Activated CD8-positive, alpha-beta memory T cell treated with anti-CD3 and anti-CD28 coated beads, Interleukin-2, amount 10 ng/mL, durations not matched to agents 7 days and 5 days (primary cell): ENCODE measurements at places on chromosomes 2 and 18. TPM values are rescaled to one million over a fixed set of nuclear protein-coding genes. Genes with fewer than 3 reads are reported as not detected.

NPAS2 gene
- total RNA-seq, result 0.41 TPM

SERPINB7 gene
- total RNA-seq, result not detected

MAP3K2 gene
- total RNA-seq, result 56.9 TPM

ERLEC1 gene
- 21.6 TPM for total RNA-seq

GALNT14 gene
- total RNA-seq, result 0.42 TPM

KCNF1 gene
- total RNA-seq, result not detected

FAM237A gene
- not detected for total RNA-seq

KIAA2012 gene
- not detected for total RNA-seq

UNC80 gene
- total RNA-seq, result not detected

KLHL41 gene
- 0.12 TPM for total RNA-seq

NCKAP5 gene
- not detected for total RNA-seq

CAPG gene
- 211 TPM for total RNA-seq

PLCL1 gene
- total RNA-seq, result 0.20 TPM

LBH gene
- 71.5 TPM for total RNA-seq

GYPC gene
- total RNA-seq, result 87.6 TPM

DOK6 gene
- total RNA-seq, result not detected

FOXD4L1 gene
- 0.23 TPM for total RNA-seq

BAZ2B gene
- 10.3 TPM for total RNA-seq

KCNG3 gene
- not detected for total RNA-seq

SCN3A gene
- 0.07 TPM for total RNA-seq

GALNT5 gene
- total RNA-seq, result not detected

UGT1A10 gene
- not detected for total RNA-seq

DPP4 gene
- total RNA-seq, result 106 TPM

PIGN gene
- 32.1 TPM for total RNA-seq

RUFY4 gene
- 5.1 TPM for total RNA-seq

TSHZ1 gene
- 13.8 TPM for total RNA-seq

POTEC gene
- not detected for total RNA-seq

ABCG8 gene
- total RNA-seq, result not detected

ALPG gene
- not detected for total RNA-seq

NMS gene
- not detected for total RNA-seq

SERPINB10 gene
- 0.14 TPM for total RNA-seq

LAMA3 gene
- not detected for total RNA-seq

STARD6 gene
- total RNA-seq, result 0.20 TPM

CCDC68 gene
- not detected for total RNA-seq

NRP2 gene
- total RNA-seq, result 0.26 TPM

PHLPP1 gene
- 9.8 TPM for total RNA-seq

NAT8 gene
- total RNA-seq, result not detected

ZBTB7C gene
- not detected for total RNA-seq

RNF144A gene
- 20.0 TPM for total RNA-seq

RFX8 gene
- 1.0 TPM for total RNA-seq

GPR45 gene
- not detected for total RNA-seq

SLC38A11 gene
- not detected for total RNA-seq

RTP5 gene
- not detected for total RNA-seq

TRMT61B gene
- total RNA-seq, result 18.8 TPM

TMEM150A gene
- total RNA-seq, result 0.91 TPM

CTLA4 gene
- 66.6 TPM for total RNA-seq

RNF181 gene
- 110 TPM for total RNA-seq

CYP26B1 gene
- total RNA-seq, result not detected

TEX44 gene
- total RNA-seq, result not detected

HOXD4 gene
- total RNA-seq, result not detected
